ENCODE measurements at places on chromosomes 13 and 19.

- DNase-seq, result no peak
These were observed 54.4 kb downstream of the MLLT1 start for GRCh38 chr19:6225232-6225865.

DNA sequence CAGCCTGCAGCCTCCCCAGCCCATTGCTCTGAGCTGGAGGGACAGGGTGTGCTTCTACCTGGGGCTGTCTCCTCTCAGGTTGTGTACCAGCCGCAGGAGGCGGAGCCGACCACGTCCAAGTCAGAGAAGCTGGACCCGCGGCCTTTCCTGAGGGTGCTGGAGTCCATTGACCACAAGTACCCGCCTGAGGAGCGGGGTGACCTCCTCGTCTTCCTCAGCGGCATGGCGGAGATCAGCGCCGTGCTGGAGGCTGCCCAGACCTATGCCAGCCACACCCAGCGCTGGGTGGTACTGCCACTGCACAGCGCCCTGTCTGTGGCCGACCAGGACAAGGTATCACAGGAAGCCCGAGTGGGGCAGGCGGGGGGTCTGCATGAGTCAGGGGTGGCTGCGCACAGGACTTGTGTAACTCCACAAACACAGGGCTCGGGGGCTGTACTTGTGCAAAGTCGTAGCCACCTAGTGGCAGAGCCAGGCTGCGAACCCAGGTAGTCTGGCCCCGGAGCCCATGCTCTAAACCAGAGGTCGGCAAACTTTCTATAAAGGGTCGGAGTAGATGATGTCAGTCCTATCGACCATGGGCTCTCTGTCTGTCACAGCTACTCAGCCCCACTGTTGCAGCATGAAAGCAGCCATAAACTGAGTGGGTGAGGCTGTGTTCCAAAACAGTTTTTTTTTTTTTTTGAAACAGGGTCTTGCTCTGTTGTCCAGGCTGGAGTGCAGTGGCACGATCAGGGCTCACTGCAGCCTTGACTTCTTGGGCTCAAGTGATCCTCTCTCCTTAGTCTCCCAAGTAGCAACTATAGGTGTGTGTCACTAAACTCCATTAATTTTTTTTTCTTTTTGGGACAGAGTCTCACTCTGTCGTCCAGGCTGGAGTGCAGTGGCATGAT is 8.9 kb downstream of the DHX34 start:
- DNase-seq, result no peak

DNA sequence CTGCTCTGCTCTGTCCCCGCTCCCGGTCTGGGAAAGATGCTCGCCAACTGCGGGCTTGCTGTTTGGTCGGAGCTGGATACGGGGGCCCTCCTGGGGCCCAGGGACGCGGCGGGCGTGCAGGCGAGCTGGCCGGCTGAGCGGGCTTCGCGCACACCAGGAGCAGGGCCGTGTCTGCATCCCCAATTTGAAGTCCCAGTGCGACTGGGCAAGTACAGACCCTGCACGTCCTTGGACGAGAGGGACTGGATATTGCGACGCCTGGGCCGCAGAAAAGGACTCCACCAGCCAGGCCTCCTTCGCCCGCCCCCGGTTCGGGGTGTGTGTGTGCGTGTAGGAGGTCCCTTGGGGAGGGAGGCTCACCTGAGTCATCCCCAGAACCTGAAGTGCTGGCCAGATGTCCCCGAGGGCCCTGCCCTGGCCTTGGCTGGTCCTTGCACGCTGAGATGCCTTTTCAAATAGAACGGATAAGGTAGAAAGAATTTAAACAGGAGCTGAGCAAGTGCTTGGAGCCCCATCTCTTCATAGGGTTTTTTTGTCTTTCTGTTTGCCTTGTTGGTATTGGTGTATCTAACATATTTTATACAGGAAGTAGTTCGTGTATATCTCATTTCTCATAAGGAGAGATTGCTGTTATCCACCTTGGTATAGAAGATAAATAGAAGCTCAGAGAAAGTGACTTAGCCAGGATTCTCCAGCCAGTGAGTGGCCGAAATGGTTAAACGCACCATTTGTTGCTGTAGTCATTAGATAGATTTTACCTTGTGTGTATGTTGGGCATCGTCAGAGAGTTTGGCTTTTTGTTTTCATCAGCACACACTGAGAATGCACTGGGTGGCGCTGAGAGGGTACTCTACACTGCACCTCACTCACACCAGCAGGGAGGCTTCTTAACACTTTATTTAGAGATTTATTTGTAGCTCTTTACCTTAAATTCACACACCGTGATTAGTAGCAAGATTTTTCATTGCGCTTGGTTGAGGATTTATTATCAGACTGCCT is 1.1 kb downstream of the NAXD start:
- peak; percentile 62 for DNase-seq

GRCh38 chr13:46521486-46521885 is 31.5 kb upstream of the LRCH1 start:
- no peak for DNase-seq

GRCh38 chr19:4839192-4839591 is 7.7 kb upstream of the TICAM1 start:
- no peak for DNase-seq

GRCh38 chr13:74273581-74273980 is 139.4 kb upstream of the KLF12 start:
- no peak for DNase-seq
